Stimulated activated CD8-positive, alpha-beta memory T cell treated with anti-CD3 and anti-CD28 coated beads, Interleukin-4, amount 100 ng/mL, for 1 hour (primary cell): ENCODE measurements at places on chromosomes 2 and 18.

DNA sequence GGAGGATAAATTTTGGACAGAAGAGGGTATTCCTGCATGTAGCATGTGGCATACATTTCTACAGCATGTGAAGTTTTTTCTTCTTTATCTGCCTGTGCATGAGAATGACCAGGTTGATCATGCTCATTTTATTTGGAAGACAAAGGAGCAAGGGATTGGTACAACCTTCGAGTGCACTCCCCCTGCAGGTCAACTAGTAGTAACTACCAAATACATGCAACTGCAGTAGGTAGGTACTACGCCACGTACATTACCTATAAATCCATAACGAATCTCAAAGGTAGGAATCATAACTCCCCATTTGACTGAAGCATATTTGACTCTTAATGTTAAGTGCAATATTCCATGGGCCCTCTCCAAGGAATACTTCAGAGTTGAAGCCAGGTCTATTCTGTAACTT is 763.9 kb downstream of the TSN start:
- DNase-seq, result no peak

DNA sequence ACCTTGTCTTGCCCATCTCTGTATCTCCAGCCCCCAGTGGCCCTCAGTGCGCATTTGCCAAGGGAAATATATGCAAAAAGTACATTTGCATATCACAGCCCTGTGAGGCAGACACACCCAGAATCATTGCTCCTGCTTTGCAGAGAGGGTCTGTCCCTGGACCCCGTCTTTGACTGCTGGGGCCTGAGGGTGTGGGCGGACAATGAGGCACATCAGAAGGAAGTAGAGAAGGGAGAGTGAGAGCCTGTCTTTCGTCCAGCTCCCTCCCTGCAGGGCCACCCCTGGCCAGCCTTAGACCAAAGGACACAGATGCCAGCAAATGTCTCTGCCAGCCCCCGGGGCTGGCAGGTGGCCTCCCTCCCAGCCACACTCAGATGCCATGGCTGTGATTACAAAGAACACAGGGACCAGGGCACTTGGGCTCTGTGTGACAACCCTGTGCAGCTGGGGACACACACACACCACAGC is 516.2 kb upstream of the MYT1L start:
- no peak for DNase-seq

DNA sequence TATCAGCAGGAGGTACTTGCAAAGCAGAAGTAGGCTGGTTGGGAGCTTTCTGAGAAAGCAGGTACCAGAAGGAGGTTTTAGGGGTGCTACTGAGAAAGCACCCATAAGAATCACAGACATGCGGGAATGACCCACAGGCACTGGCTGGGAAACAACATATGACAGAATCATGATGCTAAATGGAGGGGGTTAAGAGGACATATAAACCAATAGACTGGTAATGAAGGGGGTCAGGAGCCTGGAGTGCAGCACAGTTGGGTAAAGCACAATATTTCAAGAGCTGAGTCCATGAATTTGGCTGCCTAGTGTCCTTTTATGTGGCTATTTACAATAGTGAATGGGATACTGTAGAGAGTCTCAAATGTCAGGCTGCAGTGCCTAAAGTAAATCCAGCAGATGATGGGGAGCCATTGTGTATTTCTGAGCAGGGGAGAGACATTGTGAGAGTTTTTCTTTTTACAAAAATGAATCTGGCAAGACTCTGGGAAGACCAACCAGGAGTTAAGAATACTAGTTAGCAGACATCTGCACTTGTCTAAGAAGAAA is 27.6 kb upstream of the GMCL1 start:
- DNase-seq, result no peak

- DNase-seq, result no peak
These were observed 184.9 kb downstream of the UBE2E3 start for GRCh38 chr2:181165199-181165868.

DNA sequence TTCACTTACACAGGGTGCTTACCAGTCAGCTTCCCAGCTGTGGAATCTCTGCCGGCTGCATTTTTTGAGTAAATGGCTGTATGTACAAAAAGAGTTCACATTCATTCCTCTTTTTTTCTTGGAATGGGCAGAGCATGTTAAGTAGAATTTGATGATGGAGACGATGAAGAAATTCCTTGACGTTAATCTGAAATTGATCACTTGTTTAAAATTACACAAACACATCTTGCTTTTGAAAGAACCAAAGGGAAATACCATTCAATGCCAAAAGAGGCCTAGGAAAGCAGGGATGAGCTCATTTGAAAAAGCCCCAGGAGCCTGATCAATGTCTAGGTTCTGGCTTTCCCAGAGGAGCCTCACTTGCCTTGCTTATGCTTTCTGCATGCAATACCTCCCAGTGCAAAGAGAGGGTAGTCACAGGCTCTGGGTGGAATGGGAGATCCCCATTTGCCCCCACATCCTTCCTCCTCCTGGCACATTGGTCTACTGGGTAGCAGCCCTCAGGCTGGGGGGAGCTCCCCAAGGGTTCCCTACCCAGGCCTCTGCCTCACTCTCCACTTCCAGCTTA is 12.3 kb upstream of the SMAD7 start:
- DNase-seq, result no peak

DNA sequence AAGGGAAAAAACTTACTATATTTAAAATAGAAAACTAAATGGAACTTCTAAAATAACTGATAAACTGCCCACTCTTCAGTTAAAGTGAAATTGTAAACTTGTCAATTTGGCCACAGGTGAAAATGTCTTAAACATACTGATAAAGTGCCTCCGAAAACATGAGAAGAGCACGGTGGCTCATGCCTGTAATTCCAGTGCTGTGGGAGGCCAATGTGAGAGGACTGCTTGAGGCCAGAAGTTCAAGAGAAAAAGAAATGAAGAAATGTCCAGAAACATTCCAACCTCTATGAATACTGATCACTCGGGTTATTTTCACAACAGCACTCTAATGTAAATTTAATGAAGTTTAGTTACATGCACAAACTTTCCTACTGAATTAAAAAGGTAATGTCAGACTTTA is 63.4 kb upstream of the DNER start:
- DNase-seq, result no peak

DNA sequence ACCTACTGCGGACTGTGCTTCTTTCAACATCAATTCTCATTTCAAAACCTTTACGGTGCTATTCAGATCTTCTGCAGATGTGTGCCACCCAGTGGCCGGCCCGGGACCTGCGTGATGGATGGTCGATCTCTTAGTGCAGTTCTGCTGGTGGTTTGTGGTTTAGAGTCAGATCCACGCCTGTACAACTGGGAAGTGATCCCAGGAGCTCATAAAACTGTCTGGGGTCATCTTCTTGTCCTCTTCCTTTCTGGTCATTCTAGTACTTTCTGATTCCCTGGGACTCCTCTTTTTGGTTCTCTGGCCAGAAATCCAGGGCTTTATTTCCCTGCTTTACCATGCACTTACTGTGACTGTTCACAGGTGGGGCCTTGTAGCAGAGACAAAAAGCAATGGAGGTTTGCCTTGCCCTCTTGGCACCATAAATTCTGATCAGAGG is 15.8 kb upstream of the SELENOI start:
- DNase-seq, result peak; percentile 67

DNA sequence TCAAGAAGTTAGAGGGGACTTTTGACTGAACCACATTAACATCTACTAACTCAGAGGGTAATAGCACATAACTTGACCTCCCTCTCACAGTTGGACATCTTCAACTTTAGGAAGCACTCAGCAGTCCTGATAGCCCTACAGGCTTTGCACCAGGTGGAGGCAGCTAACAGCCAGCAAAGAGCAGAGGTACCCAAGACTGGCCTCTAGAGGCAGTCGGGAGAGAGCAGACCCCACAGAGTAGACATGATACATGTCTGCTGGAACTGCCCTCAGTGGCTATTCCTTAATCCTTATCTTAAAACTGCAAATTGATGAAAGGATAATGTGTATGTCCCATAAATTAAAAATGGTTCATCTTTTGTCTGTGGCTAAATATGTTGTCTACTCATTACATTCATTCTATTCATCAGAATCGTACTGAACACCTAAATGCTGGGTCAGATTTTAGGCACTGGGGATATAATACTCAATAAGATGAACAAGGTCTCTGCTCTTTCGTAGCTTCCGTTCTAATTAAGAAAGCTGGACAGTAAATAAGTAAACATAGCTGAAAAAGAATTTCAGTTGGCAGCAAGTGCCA is 49.8 kb downstream of the CAB39 start:
- DNase-seq, result peak; percentile 14

DNA sequence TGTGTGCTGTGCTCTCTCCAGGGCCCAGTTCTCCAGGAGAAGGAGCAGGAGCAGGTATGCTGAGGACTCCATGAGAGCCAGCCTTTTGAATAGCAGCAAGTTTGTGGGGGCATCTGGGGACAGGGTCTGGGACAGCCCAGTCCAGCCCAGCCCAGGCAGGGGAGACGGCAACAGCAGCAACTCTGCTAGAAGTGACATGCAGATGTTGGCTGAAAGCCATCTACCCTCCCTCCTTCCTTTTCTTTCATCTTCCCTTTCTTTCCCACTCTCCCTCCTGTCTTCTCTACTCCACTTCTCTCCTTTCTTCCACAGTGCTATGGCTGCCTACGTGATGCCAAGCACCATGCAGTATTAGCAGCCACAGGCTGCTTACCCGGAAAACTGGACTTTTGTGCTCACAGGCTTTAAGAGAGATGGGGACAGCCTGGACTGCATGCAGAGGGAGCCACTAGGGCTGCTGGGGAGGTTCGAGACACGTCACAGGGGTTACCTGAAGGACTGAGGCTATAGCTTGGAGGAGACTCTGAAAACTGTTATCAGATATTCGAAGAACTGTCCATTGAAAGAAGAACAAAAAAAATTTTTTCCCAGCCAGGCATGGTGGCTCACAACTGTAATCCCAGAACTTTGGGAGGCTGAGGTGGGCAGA is 23.8 kb upstream of the YWHAQ start:
- no peak for DNase-seq

DNA sequence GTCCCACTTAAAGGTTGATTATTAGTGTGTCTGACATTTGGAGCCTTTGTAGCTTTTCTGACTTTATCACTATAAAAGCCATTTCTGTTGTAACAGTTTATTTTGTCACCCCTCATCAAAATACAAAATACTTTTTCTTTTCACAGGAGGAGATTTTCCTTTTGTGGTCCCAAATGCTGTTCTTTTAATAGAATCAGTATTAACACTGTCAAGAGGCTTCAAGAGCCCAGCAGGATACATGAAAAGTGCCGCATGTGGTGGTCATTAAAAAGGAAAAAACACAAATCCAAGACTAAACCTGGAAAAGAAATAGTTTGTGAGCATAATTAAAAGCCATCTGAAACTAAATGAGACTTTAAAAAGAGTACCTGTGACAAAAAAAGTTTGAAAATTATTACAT is 515.7 kb downstream of the DCDC2C start:
- no peak for DNase-seq

GRCh38 chr2:207887500-207887899 is 117.8 kb upstream of the FZD5 start:
- DNase-seq, result no peak

- no peak for DNase-seq
These were observed 175.5 kb downstream of the AGAP1 start for GRCh38 chr2:235669269-235669831.

DNA sequence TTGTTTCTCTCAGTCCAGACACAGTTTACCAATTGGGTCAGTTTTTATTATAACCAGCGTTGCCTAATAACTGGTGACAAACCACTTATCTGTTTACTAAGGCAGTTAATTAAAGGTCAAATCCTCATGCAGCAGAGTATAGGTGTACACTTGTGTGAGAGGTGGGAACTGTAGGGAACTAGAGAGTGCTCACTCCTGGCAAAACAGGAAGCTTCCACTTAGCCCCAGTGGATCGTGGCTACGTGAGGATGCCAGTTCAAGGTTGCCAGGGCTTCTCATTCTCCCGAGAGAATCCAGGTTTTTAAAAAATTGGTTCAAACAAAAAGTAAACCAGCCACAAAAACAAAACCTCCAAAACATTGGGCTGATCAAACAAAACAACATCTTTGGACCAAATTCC is 8.1 kb downstream of the CYBRD1 start:
- DNase-seq, result no peak

DNA sequence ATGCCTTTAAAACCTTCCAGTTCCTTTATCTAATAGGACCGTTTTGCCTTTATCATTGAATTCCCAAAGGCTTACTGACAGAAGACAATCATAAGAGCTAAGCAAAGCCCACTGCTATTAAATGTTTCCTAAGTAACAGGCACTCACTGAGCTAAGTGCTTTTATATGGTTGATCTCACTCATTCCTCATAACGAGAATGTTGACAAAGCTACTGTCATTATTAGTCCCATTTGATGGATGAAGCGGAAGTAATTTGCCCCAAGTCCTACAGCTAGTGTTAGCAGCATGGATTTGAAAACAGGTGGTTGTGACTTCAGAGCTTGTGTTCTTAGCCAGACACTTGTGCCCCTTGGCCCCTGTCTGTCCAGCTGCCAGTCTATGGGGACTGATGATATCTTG is 134.8 kb upstream of the SERPINE2 start:
- DNase-seq, result no peak
